Stimulated activated CD8-positive, alpha-beta memory T cell treated with anti-CD3 and anti-CD28 coated beads, Interleukin-2, amount 100 ng/mL, for 1 hour (primary cell): ENCODE measurements at places on chromosomes 12 and 14.

DNA sequence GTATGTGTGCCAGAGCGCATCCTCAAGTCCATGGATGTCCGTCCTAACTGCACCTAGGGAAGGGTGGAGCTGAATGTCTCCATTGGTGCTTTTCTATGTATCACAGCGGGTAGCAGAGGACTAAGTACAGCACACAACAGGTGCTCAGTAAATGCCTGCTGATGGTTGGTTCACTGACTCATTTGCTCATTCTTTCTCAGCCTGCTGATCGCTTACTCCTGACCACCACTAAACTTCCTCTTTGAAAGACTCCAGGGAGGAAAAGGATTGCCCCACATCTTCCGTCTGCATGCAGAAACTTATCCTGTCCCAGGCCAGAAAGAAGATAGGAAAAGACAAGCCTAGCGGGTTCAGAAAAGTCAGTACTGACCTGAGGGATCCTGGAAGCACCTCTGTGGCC, 66.3 kb downstream of the B4GALNT3 start:
- no peak for DNase-seq

- DNase-seq = no peak
These were observed 15.9 kb downstream of the KCTD10 start for GRCh38 chr12:109461049-109461845.

- DNase-seq = peak; percentile 2
These were observed 131.8 kb downstream of the ERC1 start for GRCh38 chr12:1122786-1123185.

DNA sequence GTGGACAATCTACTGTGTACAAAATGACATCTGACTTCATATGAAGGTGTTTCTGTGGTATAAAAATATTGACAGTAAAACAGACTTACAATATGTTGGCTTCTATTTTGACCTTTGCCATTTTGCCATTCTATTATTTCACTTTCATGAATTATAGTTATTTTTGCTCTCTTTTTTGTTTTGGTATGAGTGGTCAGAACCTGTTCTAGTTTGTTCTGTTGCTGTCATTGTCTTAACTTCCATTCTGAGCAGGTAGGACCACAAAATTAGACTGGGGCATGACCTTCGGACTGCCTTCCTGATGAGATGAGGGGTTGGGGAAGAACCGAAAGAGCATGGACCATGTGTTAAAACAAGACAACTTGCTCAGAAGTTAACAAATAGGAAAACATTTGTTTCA, 36.5 kb upstream of the IFNG-AS1 start:
- no peak for DNase-seq

- no peak for DNase-seq
These were observed 78.4 kb downstream of the ITPK1 start for GRCh38 chr14:93037351-93037750.

GRCh38 chr12:19597167-19598026, 158.1 kb downstream of the AEBP2 start:
- DNase-seq = no peak

DNA sequence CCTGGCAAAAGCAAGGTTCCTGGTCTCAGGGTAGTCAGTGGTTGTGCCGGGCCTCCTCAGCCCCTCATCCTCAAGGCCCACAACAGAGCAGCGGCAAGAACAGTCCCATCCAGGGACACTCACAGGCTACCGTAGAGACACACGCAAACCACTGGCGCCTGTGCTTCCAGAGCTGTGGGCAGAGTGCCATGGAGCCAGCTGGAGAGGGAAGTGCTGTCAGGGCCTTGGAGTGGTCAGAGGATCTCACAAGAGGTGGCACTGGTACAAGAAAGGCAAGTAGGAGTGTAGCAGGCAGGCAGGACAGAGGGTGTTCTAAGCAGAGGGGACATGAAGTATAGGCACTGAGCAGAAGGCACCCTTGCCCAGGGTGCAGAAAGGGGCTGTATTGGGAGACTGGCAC, 34.6 kb downstream of the ANKRD9 start:
- no peak for DNase-seq

- DNase-seq = no peak
These were observed 546.6 kb upstream of the TMEM132C start for GRCh38 chr12:127720334-127720733.

- no peak for DNase-seq
These were observed 24.7 kb downstream of the CLEC2D start for GRCh38 chr12:9694241-9694640.

DNA sequence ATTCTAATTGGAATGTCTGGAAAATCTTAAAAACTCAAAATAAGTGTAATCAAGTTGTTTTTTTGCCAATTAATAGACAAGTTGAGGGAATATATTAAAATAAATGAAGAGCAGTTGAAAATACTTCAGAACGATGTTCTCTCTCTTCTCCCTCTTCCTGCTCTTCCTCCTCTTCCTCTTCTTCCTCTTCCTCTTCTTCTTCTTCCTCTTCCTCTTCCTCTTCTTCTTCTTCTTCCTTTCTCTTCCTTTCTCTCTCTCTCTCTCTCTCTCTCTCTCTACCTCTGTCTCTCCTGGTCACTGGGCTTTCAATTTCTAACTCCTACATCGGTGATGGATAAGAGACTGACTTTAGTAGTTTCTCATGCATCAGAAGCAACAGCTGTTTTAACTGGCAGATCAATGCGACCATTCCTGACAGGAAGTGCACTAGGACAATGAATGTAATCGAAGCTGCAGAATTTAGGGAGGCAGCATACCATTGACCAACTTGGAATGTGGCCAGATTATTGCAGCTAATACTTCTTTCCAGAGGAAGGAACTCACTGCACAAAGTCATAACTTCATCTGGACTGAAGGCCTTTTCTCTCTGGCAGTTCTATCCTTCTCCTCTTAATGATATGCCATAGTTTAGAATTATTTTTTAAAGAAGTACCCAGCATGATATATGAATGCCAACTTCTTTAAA, 13.8 kb upstream of the TMTC2 start:
- DNase-seq = no peak

- no peak for DNase-seq
These were observed 379.2 kb downstream of the GRIN2B start for GRCh38 chr12:13602172-13602571.

GRCh38 chr14:69351385-69351784, 46.7 kb downstream of the ERH start:
- no peak for DNase-seq

DNA sequence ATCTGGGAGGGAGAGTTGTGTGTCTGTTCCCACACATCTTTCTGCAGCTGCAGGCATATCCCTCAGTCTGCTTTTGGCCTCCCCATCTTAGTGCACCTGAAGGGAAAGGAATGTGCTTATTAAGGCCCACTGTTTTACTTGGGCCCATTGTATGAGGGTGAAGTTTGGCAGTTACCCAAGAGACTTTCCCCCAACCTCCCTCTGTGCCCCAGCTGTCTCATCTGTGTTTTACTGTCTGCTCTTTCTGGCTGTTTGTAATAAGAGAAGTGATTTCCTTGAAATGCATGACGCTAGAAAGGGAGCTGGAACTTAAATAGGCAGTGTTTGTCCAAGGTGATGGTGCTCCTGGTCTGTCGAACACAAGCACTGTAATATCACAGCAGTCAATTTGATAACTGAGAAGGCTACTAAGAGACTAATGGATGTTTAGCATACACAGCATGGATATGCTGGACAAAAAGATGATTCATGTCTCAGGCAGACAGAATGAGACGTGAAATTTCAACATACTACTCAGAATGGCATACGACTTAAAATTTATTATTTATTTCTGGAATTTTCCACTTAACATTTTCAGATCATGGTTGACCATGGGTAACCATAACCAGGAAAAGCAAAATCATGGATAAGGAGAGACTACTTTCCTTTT, 43.6 kb downstream of the FSCB start:
- no peak for DNase-seq

DNA sequence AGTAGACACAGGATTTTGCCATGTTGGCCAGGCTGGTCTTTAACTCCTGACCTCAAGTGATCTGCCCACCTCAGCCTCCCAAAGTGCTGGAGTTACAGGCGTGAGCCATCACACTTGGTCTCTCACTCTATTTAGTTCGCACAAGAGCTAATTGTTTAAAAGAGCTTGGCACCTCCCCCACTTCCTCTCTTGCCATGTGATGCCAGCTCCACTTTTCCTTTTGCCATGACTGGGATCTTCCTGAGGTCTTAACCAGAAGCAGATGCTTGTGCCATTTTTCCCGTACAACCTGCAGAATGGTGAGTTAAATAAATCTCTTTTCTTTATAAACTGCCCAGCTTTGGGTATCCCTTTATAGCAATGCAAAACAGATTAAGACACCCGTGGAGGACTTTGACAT, 200.1 kb upstream of the FRMD6 start:
- no peak for DNase-seq

DNA sequence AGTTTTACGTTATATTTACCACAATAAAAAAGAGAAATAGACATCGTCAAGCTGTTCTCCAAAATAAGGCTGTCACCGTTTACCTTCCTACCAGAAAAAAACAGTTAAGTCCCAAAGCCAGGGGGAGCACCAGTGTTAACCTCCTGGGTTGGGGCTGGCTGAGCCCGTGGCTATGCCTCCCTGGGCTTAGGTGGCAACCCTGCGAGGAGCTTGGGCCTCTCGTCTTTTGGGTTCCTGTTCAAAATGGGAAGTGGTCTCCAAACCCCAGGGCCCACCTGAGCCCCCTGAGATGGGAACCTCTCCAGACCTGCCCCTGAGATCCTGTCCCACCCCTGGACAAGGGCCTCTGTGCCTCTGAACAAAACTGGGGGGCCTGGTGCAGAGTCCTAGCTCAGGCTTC, 22.9 kb downstream of the PACS2 start:
- DNase-seq = no peak

DNA sequence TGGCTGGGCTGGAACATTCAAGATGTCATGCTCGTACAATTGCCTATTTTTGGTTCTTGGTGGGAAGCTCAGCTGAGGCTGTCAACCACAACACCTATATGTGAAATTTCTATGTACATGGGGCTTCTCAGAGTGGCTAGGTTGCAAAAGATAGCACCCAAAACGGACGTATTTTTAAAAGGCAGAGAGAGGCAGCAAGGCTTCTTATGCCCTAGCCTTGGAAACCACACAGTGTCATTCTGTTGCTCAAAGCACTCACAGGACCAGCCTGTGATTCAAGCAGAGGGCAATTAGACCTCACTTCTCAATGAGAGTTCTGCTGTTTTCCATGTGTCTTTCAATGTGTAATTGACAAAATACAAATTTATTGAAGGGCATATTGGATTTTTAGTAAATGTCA, 134.0 kb downstream of the GXYLT1 start:
- DNase-seq = no peak

DNA sequence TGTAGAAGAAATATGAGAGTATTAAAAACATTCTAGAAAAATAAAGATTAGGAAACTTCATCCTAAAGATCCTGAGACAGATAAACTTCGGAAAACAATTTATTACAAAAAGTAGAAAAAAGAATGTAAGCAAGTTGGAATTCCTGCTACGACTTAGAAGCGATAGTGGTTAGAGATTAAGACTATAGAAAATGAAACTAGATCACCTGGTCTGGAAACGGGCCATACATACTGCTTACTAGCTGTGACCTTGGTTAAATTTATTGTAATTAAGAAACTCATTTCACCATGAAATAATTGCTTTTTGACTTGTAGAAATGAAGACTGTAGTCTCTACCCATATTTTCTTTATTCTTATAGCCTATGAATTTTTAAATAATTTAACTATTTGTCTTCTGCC, 614.1 kb downstream of the SLC16A7 start:
- DNase-seq = no peak

DNA sequence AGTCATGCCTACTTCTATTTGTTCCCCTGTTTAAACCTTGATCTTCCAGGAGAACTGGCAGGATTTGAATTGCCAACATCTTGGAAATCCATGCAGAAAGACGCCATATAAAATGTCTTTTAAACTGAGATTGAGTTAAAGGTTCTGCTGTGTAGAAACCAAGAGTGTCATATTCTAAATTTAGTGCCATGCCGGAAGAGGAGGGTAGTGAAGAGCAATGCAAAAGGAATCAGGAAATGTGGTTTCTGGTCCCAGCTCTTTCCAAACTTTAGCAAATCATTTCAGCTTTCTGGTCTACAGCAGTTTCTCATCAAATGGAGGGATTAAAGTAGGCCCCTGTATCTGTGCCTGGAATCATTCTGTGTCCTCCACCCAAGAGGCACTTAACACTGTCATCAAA, 85.7 kb downstream of the BTG1 start:
- no peak for DNase-seq

DNA sequence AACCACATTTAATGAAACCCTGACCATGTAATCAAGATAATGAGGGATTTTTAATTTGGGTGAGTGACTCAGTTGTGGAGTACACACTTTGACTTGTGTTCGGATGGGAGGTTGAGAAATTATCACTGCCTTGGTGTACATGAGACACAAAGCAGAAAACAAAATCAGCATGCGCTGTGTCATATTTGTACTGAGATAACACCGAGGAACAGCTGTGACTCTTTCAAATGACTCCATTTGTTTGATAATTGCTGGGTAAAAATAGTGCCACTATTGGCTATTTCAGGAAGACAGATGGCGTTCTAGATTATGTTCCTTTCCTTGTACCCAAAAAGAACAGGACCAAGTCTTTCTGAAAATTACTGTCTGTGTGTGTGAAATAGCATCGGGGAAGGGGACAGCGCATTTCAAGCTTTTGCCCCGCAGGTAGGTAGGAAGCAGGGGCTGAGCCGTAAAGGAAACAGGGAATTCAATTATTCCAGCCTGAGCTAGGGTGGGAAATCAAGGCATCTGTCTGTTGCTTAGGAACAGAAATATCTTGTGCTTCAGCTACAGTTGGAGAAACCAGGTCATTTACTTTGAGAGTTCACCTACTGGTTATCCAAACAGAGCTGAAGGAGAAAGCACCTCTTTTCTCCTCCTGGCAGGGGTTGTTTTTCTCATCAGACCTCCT, 114.3 kb downstream of the SNAPC1 start:
- DNase-seq = no peak

DNA sequence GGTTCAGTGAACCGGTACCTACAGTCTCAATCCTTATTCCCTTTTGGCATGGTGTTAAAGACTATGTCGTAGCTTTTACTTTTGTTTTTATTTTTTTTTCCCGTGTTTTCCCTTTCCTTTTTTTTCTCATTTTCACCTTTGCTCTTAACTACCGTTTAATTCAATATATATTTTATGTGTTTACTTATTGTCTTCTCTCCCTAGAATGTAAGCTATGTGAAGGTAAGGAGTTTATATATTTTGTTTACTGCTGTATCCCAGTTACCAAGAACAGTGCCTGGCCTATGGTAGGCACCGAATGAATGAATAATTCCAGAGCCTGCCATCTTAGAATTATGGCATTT, 261 bp upstream of the MLH3 start:
- no peak for DNase-seq
